ENCODE measurements at places on chromosomes 7 and 10. TPM values are rescaled to one million over a fixed set of nuclear protein-coding genes. Genes with fewer than 3 reads are reported as not detected.

CHRM2 gene
- 0.14 TPM for total RNA-seq

- DNase-seq, result no peak
Observed at GRCh38 chr10:132448248-132448731, 51.3 kb downstream of the PWWP2B start.

DNA sequence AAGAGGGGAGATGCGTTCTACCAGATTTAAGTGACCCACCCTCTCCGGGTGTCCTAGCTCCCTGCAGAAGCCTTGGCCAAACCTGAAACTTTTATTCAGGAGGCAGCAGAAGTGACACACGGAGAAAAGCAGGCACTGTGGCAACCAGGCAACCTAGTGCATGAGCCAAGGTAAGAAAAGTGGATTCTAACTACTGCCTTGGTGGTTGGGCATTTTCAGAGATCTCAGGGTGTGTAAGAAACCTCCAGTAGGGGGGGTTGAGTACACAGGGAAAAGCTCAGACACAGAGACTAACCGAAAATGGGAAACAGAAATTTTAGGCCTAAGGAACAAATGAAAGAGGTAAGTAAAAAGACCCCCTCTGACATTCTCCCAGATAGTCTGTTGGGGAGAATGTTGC is 645.7 kb downstream of the ANKRD7 start:
- no peak for DNase-seq

INTS1 gene
- total RNA-seq, result 123 TPM

DNA sequence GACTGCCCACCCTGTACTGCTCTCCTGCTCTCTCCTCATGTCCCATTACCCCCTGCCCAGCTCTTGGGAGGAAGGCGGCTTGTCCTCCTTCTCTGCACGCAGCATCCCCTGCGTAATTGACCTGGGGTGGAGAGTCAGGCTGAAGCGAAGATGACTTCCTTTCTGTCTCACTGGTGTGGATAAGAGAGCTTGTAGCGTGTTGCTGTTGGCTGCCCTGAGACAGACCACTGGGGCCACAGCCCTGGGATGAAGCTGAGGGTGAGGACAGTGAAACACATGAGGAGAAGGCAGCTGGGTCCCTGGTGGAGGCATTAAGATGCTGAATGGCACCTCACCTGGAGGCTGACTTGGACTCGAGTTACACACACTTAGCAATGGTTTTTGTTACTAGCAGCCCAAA is 310.3 kb upstream of the ZNF32 start:
- no peak for DNase-seq

DNA sequence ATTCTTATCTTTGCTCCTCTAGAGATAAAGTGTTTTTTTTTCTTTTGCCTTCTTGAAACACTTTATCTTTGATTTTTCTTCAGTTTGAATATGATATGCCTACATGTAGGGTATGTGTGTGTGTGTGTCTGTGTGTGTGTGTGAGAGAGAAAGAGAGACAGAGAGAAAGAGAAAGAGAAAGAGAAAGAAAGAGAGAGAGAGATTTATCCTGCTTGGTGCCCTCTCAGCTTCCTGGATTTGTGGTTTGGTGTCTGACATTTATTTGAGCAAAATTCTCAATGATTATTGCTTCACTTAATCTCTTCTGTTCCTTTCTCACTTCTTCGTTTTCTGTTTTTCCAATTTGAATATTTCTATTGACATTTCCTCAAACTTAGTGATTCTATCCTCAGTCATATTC is 60.3 kb downstream of the RAB18 start:
- DNase-seq, result no peak

GRCh38 chr7:135463908-135464307 is 46.0 kb downstream of the CNOT4 start:
- no peak for DNase-seq

ARHGEF5 gene
- total RNA-seq, result 2.7 TPM

TRIM50 gene
- total RNA-seq, result not detected
